ENCODE measurements at places on chromosomes 2 and 18.

- no peak for DNase-seq
Measured at GRCh38 chr2:229335330-229335729, 64.2 kb upstream of the PID1 start.

- DNase-seq, result no peak
Measured at GRCh38 chr2:219560037-219560892, 11.1 kb downstream of the OBSL1 start.

DNA sequence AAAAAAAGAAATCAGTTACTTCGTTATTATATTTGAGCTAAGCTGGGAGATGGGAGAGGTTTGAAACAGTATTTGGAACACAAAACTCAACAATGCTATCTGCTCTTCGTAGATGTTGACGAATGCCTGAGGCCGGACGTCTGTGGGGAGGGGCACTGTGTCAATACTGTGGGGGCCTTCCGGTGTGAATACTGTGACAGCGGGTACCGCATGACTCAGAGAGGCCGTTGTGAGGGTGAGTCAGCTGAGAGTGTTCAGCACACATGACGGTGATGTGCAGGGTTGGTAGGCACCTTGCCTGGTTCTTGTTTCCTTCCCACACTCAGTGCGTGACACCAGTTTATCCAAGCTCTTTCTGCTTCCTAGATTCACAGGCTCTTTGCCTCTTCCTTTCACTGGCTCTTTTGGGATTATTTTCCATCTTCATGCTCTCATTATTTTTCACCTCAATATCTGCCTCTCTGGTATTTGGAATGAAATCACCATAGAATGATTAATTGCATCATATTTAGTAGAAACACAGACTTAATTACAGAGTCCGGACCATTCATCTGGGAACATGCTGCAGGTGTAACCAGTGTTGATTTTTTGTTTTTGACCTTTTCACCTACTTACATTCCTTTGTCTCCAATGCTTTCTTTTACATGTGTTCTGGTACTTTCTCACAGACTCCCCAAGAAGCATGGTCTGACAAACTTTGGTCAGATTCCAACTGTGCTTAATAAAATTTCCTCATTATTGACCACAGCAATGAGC lies 200.6 kb upstream of the RASGRP3 start:
- no peak for DNase-seq

GRCh38 chr18:73503326-73503725 lies 635.5 kb upstream of the NETO1 start:
- DNase-seq, result no peak

DNA sequence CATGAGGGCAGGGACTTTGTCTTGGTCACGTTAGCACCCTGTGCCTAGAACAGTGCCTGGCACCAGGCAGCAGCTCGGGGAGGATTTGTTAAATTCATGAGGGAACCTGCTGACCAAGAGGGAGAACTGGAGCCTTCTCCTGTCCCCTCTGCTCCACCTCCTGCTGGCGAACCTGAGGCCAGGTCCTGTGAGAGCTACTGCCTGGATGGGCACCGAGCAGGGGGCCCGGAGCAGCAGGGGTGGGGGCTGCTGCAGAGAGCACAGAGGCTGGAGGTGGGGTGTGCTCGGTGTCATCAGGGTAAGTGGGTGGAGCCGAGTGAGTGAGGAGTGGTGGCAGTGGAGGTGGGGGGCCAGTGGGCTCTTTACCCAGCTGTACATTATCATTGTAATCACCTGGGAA lies 52.1 kb upstream of the FAHD2A start:
- DNase-seq, result no peak

GRCh38 chr2:105442721-105443120 lies 43.9 kb upstream of the FHL2 start:
- no peak for DNase-seq

- no peak for DNase-seq
Measured at GRCh38 chr2:47569658-47570475, 166.9 kb downstream of the MSH2 start.

DNA sequence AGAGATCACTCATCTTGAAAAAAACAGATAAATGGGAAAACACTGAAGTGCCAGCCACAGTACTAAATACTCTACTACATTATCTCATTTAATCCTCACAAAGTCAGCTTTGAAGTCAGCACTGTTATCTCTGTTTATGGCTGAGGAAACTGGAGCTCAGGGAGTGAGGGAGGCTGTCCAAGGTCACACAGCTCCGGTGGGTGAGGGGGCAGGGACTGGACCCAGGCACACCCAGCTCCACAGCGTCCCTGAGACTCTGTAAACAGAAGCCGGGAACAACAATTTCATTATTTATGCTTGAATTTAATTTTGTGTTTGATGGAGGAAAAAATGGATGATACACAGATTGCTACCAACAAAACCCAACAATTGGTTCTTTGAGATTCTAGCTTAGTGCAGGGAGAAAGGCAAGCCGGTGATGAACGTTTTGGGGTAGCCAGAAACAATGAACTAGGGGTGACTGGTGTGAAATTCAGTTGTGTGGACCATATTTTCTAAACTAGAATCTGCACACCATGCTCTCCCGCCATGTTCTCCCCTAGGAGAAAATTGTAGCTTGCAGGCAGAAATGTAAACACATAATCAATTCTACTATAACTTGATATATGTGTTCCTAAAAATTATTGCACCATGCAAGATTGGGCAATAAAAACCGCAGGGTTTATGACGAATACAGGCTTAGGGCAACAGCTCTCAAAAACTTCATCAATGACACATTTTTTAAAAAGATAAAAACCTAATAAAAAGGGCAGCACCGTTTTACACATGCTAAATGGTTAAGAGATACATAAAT lies at the start of gene GREB1:
Gene GREB1 (plus strand): TSS at position 768 of the 793 bp plus-strand sequence. CDS start 22,570 bp downstream, outside the sequence.
- no peak for DNase-seq

DNA sequence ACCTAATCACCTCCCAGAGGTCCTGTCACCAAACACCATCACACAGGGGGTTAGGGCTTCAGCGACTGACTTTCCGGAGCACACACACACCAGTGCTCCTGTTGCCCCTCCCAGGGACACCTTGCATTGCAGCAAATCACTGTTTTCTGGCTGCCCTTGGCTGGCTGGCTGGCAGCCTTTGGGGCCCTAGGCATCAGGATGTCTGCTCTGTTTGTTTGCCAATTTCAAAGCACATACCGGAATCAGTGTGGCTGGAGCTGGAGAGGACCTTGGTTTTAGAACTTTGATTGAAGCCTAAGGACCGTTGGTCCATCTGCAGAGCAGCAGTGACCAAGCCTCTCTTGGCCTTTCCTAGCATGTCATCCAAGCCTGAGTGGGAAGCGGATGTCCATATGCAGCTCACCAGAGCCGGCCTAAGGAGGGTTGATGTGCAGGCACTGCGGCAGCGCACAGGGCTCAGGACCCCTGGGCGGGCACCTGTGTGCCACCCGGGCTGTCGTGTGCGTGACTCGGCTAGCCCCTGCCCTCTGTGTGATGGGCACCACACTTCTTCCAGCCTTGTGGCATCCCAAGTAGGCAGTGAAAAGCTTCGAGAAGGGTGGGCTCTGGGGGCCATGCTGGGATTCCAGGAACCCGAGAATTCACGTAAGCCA lies 62.1 kb downstream of the GBX2 start:
- no peak for DNase-seq

- no peak for DNase-seq
Measured at GRCh38 chr18:41809652-41810051, 145.4 kb upstream of the PIK3C3 start.

DNA sequence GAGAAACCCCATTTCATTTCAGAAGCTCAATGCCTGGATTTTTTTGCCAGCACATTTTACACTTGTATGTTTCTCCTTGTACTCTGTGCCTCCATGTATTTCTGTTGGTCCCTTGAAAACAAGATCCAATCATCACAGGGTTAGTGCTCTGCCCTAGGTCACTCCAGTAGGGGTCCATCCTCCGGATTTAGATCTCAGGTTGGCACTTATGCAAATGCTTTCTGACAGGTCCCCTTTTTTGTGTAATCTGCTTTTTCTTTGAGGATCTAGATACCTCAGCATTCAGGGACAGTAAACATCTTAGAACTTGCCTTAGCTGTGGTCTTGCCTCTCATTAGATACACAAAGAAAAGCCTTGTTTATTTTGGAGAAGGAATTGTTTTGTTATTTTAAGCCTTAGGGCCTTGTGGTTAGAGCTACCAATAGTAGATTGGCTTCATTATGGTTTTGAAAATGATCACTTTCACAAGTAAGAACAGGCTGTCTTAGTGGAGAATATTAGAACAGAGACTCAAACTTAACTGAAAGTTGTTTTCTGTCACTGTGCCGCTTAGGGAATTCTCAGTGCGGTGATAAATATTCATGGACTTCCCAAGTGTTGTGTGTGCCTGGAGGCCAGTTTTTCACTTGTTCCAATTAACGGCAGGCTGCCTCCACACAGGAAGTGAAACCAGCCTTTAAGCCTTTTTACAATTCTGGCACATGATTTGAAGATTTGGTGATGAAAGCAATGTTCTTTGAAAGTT lies 7.8 kb downstream of the MERTK start:
- no peak for DNase-seq

GRCh38 chr2:190717764-190718651 lies 69.1 kb downstream of the NAB1 start:
- DNase-seq, result no peak

- no peak for DNase-seq
Measured at GRCh38 chr2:179331061-179331460, 66.4 kb upstream of the SESTD1 start.

GRCh38 chr2:74822771-74823566 lies 11.0 kb upstream of the HK2 start:
- DNase-seq, result no peak

DNA sequence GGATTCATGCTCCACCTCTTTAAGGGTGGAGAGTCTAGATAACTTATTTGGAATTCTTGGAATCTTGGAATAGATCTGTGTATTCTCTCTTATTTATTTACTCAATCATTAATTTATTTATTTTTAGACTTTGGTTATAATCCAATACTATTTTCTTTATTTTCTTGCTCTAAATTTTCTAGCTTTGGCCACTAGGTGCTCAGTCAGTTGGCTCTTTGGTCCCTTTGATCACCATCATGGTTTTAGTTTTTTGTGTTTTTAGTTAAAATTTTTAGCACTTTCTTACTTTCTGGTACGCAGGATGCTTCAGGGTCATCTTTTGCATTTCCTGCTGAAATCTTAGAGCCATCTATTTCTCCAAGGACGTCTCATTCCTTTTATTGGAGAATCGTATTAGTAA lies 5.2 kb upstream of the PLEK start:
- DNase-seq, result no peak

DNA sequence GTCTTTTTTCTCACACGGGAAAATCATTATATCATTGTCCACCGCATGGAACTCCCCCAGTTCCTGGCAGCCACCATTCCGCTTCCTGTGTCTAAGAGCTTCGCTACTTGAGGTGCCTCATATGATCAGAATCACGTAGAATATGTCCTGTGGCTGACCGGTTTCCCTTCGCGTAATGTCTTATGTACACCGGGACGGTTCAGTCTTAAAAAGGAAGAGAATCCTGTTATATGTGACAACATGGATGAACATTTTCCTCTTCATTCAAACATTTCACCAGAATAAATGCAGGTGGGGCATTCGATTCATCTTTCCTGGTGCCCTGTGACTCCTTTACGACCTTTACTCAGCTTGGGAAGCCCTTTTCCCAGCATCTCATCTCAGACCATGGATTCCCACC lies 131.7 kb upstream of the TWIST2 start:
- DNase-seq, result no peak

- no peak for DNase-seq
Measured at GRCh38 chr2:188308483-188308882, 16.8 kb downstream of the GULP1 start.

GRCh38 chr2:231780123-231780908 lies 766 bp downstream of the PDE6D start:
- DNase-seq, result no peak

Measured in stimulated activated CD8-positive, alpha-beta memory T cell treated with anti-CD3 and anti-CD28 coated beads, Interleukin-12 subunit alpha, Interleukin-12 subunit beta, amount 100 ng/mL, for 1 hour (primary cell).